Activated T-helper 1 cell treated with anti-CD3 and anti-CD28 coated beads, Interleukin-2, amount 50 U/mL, for 16 hours (primary cell): ENCODE measurements at places on chromosomes 2 and 18.

- DNase-seq: no peak
Measured at GRCh38 chr2:168438553-168438952, 17.5 kb upstream of the CERS6 start.

- no peak for DNase-seq
Measured at GRCh38 chr18:42925036-42925435, 190.4 kb downstream of the RIT2 start.

- no peak for DNase-seq
Measured at GRCh38 chr2:98821629-98822135, 90.8 kb upstream of the MGAT4A start.

DNA sequence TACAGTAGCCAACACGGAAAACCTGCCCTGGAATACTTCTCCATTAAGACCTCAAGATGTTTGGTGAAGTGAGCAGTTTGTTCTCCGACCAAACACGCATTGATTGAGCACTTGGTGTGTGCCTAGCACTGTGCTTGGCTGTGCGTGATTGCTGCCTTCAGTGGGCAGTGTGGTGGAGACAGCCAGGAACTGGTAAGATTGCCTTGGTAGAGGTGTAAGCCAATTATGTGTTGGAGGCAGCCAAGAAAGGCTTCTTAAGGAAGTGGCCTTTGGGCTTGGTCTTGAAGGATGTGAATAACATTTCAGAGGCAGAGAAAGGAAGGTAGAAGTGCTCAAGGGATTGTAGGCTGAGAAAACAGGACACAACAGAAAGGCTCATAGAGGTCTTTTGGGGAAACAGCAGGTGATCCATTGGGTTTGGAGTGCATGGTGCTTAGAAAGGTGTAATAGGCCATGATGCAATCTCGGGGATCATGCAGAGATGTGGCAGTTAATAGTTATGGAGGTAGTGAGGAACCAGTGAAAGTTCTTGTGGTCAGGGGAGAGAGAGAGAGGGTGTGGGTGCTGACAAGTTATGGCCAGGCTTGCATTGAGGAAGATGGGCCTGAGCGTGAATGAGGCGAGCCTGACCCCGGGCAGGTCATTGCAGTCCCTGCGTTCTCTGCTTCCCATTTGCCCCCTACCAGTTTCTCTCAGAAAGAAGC lies 6.3 kb downstream of the B3GNT2 start:
- DNase-seq: no peak

DNA sequence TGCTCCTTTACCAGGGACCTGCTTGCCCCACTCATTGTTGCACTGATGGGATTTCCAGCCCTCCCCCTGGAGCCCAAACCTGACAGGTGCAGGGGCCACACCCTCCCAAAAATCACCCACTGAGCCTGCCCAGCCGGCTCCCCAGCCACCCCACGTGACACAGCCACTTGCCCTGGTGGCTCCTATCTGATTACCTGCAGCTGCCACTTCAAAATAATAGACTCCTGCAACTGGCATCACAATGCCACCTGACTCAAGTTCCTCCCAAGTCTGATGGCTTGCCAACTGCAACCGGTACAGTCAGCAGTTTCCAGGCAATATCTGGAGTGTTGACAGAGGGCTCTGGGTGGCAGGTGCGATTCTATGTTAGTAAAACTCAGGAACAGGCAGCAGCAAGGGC lies 66.2 kb downstream of the CRACDL start:
- DNase-seq: no peak

DNA sequence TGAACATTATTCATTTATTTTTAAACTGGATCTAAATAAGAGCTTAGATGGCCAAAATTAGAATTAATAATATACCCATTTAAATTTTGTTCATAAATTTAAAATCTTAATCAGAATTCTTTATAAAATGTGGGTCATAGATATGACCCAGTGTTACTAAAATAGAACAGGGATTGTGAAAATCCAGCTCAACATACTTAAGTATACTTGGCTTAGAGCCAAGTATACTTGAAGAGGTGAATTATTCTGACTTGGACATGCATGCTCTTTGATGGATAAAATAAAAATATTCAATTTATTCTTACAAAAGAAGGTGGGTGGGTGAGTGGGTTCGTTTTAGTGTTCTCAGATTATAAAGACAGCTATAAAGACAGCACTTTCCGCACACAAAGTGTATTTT lies 70.7 kb downstream of the SPOPL start:
- DNase-seq: no peak

GRCh38 chr2:164620457-164620856 lies 825 bp downstream of the GRB14 start:
- DNase-seq: no peak

DNA sequence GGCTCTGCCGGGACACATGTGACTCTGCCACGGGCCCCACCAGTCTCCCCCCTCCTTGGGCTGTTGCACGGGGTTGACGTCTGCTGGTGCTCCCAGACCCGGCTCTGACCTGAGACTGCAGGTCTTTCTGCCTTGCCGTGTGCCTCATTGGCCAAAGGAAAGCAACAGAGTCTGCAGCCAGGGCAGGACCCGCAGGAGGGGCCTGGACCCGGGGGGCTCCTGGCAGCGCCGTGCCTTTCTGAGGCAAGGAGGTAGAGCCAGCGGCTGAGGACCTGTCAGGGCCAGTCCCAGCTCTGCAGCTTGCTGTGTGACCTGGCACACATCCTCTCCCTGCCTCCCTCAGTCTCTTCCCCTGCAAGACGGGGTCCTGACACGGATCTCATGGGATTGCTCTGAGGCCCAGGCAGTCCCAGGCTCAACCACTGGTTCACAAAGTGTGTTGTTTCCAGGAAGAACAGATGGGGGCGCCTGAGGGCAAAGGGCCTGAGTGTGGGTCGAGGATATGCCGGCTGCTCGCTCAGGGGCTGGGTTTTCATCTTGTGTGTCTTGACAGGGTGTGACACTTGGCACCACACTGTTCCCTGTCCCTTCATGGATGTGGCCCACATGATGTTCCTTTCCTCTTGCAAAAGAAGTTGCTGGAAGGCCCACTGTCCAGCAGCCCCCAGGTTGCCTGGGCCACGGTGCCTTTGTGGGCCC lies 9.0 kb downstream of the CAPN10 start:
- no peak for DNase-seq

- no peak for DNase-seq
Measured at GRCh38 chr2:101912545-101912944, 79.2 kb upstream of the IL1R2 start.

- DNase-seq: no peak
Measured at GRCh38 chr18:41038071-41038470, 917.0 kb upstream of the PIK3C3 start.

- DNase-seq: no peak
Measured at GRCh38 chr2:193502363-193503035, 1307.8 kb upstream of the TMEFF2 start.

GRCh38 chr2:85660725-85661124 lies 7.3 kb downstream of the SFTPB start:
- DNase-seq: no peak

DNA sequence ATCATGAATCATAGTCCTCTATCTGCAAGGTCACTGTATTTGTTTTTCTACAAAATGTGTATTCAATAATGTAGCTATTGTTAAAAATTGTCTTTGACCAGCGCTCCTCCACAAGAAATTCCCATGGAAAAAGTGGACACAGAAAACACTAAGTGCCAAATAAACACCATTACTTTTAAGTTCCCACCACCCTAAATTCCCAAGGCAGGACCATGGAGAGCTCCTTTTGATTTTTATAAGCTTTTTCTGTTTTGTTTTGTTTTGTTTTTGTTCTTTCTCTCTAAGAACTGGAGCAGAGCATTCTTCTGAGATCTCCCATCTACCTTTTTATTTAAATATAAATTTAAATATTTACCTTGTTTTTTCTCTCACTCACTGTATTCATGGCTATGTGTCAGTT lies 44.5 kb downstream of the LRATD1 start:
- no peak for DNase-seq

DNA sequence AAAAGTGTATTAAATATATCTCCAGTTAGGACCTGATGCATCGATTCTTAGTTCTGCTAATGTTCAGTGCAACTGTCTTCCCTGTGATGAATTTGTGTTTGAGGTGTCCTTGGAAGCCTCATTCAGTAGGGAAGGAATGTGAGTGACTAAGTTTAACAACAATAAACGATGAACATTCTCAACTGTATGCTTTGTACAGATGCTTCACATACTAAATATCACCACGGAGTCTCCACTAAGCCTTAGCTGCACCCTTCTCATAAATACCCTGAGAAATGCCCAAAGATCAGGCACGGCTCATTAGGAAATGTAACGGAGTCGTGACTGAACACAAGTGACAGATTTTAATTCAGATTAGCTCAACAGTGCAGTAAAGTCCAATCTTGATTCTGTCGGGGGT lies 24.4 kb upstream of the AGFG1 start:
- DNase-seq: no peak

GRCh38 chr18:74799542-74799941 lies 201.9 kb downstream of the ZNF407 start:
- DNase-seq: no peak

- no peak for DNase-seq
Measured at GRCh38 chr2:205967391-205968075, 118.4 kb downstream of the INO80D start.

DNA sequence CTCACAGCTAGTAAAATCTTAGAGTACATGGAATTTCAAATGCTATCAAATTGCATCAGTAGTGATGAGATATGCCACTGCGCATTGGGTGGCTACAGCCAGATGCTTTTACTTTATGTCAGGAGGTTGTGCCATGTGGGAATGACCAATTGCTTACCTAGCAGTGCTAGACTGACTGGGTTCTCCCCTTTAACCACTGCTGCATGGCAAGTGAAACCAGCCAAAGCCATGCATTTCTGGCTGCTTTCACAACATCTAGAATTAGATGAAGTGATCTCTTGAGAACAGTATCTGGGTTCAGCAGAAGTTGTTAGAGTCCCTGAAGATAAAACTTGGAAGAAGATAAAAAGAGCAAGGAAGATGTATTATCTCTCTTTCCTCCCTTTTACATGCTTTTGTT lies 1174.2 kb upstream of the CDH2 start:
- no peak for DNase-seq
